Activated T-helper 1 cell treated with anti-CD3 and anti-CD28 coated beads, Interleukin-2, amount 50 U/mL, for 16 hours (primary cell): ENCODE measurements at places on chromosomes 3 and 15.

DNA sequence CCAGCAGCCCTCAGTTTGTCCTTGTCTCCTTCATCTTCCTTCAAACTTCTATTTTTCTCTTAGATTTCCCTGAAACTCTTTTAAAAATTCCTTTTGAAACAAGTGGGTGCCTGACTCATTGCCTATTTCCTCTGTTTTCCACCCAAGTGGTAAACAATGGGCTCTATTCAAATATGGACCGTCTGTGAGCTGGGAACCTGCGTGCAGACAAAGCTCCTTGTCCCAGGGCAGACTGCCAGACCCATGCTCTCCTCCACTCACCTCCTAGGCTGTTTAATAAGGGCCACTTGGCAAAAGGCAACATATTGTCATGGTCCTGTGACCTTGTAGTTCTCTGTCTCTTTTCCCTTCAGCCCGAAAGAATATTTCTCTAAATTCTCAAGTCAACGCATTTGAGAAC lies 332.7 kb upstream of the THBS1 start:
- DNase-seq, result no peak

- no peak for DNase-seq
Measured at GRCh38 chr3:127438371-127438770, 150.5 kb upstream of the PRR20G start.

GRCh38 chr15:49155110-49155833 lies at the start of gene COPS2:
COPS2 (minus strand) TSS chr15:49155599; CDS start chr15:49155578, 21 bp downstream.
- DNase-seq, result peak; percentile 77

DNA sequence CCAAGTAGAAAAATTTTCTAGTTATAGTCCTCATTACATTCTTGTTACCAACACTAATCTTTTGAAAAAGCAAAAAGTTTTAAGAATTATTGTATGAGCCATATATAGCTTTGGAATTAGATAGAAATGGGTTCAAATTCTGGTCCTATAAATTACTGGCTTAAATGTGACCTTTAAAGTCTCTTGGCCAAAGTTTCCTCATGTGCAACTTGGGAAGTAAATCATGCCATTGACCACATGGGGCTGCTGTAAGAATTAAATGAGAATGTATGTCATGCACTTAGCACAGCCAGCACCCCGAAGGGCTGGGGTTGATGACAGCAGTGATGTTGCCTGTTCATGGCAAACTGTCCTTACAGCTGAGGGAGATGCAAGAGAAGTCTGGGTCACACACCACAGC lies 108.3 kb downstream of the TOP2B start:
- DNase-seq, result no peak

GRCh38 chr3:15453991-15454625 lies 26.7 kb downstream of the EAF1 start:
- no peak for DNase-seq

DNA sequence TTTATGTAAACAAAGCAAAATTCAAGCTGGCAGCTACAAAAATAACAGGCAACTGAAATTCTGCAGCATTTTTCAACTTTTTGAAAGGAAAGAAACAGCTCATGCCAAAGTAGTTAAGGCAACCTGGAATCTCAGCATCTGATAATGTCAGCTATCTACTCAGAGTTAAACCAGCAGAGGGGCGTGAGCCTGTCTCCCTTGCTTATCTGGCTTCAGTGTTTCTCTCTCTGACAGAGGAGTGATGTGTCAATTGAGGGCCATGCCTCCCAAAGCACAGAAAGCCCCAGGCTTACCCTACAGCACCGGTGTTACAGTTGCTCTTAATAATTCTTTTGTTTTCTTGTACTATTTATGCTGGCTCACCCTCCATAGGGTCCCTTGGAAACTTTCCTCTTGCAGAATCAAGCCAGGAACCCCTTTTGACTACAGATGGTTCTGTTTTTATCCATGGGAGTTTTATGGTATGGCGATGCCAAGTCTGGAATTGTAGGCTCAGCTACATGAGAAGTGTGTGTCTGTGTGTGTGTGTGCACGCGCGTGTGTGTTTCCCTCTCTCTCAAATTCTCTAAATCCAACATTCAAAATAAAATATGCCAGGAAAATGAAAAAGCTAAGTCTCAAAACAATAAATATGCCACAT lies 7.3 kb downstream of the TMEM212 start:
- DNase-seq, result no peak

DNA sequence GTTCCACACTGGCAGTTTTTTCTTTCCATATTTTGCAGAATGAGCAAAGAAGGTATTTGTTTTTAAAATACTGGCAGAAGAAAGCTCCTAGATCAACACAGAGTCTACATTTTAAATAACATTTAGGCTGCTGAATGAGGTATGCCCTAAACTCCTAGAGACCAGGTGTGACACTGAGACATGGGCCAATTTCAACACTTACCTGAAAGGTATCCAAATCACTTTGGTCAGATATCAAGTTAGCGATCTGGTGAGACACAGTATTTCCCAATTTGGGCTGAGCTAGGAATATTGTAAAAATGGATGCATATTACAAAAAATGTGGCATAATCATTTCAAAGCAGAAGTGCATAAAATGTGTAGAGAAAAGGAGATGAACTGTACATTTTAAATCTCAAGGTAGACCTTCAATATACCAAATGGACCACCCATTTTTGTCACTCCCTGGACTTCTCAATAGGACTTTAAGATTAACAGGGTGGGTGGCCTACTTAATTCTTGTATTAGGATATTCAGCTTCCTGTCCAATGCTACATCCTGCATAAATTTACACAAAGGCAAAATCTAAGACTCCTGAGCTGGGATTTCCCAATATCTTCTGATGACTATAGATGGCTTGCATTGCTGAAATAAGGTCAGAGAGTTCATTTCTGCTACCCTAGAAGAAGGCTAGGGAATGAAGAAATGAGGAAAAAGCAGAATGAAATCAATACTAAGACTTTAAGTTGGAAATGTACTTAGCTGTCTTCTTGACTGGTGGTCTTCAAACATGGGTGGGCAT lies 487.8 kb downstream of the FOXP1 start:
- DNase-seq, result no peak

DNA sequence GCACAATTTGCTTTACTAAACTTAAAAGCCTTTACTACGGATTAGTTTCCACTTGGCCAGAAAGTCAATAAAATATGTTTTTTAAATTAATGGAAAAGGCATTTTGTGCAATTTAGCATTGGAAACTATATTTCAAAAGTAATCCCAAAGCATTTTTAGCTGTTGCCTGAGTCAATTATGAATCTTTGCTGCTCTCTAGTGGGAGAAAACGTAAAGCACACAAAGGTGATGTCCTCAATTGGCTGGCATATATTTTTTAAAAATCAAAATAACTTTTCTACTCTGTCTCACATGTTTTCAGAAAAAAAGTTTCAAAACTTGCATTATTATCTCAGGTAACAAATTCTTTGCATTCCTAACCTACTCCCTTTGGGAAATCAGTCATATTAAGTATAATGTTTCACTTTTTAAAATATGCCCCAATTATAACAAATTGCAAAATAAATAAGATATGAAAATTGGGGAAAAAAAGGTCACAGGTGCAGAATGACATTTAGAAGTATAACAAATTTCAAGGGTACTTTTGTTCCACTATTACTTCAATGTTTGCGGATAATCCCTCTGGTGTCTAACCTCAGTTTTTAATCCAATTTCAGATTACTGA lies 47.2 kb upstream of the TEX55 start:
- DNase-seq, result no peak

- no peak for DNase-seq
Measured at GRCh38 chr15:39365161-39365560, 215.7 kb upstream of the THBS1 start.

DNA sequence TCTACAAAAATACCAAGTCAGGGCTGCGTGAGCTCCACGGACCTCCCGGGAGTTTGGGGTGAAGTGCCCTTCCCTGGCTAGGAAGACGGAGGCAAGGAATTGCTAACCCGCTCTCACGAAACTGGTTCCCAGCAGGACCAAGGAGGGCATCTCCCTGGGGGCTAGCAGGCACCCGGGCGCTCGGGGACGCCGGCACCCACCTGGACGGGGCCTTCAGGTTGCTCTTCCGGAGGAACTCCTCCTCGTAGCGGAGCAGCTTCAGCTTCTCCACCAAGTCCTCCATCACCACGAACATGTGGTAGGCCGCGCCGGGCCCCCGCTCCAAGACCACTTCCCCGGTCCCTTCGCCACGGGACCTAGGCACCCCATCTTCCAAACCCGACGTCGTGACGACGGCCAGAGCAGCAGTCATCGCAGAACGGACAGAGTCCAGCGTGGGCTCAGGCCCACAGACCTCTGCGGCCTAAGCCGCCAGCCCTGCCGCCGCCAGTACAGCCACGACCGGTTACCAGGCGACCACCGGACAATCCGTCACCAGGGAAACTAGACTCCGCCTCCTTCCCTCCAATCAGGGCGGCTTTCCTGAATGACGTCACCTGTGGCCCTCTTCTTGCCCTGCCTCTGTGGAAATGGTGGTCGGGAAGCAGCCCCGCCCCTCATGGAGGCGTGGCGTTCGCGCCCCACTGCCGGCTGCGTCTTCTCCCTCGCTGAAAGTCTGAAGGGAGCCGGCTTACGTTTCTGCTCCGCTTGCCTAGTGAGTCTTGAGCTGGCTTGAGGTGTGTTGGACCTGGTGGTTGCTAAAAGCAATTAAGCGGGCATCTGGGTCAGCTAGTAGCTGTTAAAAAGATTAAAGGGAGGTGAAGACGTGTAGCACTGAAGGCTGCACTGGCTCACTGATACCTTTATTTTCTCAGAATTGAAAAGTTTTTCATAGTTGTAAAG lies at the start of gene IFT57:
IFT57 (minus strand) TSS at position 514 of the 942 bp plus-strand sequence; CDS start at position 412, 102 bp downstream.
- peak; percentile 90 for DNase-seq

- no peak for DNase-seq
Measured at GRCh38 chr3:196341137-196341536, 2.9 kb upstream of the TM4SF19 start.

GRCh38 chr3:129602730-129603560 lies 3.5 kb downstream of the PLXND1 start:
- no peak for DNase-seq

DNA sequence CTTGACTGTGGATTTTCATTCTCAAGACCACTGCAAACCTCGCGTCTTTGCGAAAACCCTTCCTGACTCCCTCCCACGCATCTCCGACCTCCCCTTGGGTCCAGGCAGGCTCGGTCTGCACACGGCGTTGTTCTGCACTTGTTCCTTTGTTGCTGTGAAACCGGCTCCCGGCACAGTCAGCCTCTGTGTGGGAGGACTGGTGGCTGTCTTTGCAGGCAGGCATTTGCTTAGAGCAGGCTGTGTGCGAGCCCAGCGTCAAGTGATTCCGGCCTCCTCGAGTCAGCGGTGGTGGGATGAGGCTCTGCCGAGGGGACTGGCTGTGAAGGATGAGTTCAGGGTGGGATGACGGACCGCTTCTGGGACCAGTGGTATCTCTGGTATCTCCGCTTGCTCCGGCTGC lies 102.6 kb upstream of the ROPN1 start:
- DNase-seq, result no peak

- DNase-seq, result no peak
Measured at GRCh38 chr15:90851114-90851513, 17.3 kb upstream of the FURIN start.

GRCh38 chr3:151016478-151016795 lies 43.9 kb upstream of the CLRN1 start:
- no peak for DNase-seq

- DNase-seq, result no peak
Measured at GRCh38 chr3:157441102-157441624, 4.5 kb downstream of the PTX3 start.

DNA sequence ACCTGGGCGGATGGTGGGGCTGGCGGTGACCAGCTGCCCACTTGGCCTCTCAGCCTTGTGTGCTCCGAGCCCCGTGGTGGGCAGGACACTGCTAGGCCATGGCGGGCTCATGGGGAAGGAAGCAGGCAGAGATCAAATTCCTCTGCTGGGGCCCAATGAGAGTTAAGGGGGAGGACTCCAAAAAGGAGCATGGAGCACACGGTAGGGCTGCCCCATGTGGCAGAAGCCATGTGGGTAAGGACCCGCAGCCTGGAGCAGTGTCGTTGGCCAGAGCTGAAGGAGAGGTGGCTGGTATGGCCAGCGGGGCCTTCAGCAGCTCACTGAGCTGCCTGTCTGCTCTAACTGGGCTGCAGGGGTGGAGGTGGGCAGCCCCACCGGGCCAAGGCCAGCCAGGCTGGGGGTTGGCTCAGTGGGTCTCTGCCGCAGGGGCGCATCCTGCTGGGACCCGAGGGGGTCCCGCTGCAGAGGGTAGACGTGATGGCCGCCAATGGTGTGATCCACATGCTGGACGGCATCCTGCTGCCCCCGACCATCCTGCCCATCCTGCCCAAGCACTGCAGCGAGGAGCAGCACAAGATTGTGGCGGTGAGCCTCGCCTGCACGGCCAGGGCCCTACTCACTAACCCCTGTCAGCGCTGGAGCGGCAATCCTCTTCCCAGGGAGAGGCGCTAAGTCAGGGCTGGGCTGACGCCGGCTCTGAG lies 11.3 kb downstream of the STAB1 start:
- DNase-seq, result no peak

GRCh38 chr15:76181705-76182107 lies 121.9 kb downstream of the TMEM266 start:
- DNase-seq, result no peak

GRCh38 chr15:81301815-81302399 lies 22.0 kb downstream of the STARD5 start:
- no peak for DNase-seq

- no peak for DNase-seq
Measured at GRCh38 chr3:190325923-190326322, 3.7 kb upstream of the CLDN1 start.

DNA sequence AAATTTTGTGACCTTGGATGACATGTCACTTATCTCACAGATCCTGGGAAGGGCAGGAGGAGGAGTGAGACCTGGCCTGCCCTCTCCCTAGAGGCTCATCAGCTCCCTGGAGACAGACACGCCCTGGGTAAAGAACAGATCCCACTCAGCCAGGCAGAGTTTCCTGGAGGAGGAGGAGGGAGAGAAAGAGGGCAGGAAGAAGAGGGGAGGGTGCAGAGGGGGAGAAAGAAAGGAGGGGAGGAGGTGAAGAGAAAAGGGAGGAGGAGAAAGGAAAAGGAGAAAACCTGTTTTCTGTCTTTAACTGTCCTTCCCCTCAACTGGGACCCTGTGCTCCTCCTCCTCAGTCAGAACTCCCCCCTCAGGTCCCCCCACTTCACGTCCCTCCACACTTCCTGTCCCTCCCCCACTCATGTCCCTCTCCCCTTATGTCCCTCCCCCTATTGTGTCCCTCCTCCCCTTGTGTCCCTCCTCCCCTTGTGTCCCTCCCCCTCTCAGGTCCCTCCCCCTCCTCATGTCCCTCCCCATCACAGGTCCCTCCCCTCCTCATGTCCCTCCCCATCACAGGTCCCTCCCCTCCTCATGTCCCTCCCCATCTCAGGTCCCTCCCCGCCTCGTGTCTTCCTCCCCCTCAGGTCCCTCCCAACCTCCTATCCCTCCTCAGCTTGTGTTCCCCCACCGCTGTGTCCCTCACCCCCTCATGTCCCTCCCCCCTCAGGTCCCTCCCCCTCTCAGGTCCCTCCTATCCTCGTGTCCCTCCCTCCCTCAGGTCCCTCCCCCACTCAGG lies 52.3 kb upstream of the CGNL1 start:
- DNase-seq, result no peak

DNA sequence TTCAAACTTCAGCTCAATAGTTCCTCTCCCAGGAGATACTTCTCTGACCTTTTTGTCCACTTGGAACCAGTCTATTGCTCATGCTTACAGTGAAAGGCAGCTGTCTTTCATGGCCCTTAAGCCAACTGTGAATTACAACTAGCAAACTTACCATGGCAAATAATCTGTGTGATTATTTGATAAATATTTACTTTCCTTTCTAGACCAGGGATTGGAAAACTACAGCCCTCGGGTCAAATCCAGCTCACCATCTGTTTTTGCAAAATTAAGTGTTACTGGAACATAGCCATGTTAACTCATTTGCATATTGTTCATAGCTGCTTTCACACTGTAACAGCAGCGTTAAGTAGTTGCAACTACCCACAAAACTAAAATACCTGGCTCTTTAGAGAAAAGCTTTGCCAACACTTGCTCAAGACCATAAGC lies 289.1 kb upstream of the MCTP2 start:
- no peak for DNase-seq
